ENCODE measurements at places on chromosomes 16 and 17. TPM values are rescaled to one million over a fixed set of nuclear protein-coding genes. Genes with fewer than 3 reads are reported as not detected.

DNA sequence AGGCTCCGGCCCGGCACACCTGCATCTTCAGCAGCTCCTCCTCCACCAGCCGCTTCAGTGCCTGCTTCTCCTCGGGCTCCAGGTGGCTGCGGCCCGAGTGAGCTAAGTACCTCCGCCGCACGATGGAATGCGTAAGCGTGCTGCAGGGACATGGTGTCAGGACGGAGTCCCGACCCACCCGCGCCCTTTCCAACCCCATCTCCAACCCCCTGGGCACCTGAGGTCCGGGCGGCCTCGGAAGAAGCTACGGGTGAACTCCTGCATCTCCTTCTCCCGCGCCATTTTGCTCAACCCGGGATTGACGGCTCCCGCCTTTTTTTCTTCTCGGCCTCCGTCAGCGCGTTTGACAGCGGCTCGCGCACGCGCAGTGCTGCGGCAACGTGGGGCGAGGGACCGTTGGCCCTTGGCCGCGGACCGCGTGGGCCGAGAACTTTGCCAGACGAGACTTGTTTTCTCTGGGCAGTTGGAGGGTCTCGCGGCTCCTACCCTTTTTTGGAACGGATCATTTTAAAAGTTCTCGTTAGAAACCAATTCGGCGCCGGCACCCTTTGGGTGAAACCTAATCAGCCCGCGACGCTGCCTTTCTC is at the start of gene HIRIP3:
TSS of gene HIRIP3 (minus strand) at position 294 of the 587 bp plus-strand sequence. CDS start at position 282, 12 bp downstream.
- peak; percentile 29 for DNase-seq

DNA sequence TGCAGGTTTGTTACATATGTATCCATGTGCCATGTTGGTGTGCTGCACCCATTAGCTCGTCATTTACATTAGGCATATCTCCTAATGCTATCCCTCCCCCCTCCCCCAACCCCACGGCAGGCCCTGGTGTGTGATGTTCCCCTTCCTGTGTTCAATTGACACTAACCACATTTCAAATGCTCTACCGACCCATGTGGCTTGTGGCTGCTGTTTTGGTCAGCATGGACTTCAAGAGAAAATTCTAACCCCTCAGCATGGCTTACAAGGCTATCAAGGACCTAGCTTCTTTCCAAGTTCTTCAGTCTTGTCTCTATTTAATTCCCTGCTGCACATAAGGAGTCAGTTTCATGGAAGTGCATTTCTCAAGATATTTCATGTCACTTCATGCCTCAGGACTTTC is 52.9 kb downstream of the MMD start:
- DNase-seq: no peak

DNA sequence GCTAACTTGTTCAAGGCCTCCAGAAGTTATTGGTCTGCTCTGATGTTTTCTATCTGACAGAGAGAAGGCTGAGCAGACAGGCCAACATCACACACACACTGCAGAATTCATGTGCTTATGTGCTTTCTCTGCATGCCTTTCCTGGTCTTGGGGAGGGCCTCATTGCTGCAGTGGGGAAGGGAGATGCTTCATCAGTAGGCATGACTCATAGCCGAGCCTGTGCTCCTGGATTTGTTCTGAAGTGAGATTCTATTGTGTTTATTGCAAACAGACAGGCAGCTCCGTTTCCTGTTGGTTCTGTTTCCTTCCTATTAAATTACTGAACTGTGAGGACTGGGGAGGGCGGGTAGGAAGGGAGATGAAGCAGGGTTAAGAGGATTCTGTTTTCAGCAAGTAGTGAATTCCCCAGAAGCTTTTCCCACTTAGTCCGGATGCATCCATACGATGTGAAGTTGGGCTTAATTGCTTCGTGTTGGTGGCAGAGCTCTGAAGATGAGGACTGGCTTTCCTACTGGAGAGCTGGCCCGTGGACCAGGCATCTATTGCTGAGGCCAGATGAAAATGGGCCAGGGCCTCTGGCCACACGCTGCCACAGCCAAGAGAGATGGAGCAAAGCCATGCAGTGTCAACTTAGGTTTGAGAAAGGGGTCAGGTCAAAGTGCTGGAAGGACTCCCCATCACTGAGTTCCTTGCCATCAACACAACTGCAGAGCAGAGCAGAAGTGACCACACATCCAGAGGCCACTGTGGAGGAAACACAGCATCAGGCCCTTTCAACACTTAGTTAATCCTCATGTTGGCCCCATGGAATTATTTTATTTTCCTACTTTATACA is 179.3 kb downstream of the UTP18 start:
- no peak for DNase-seq

Gene CTRB2
- not detected for polyA plus RNA-seq

GRCh38 chr17:74935048-74935447 is 650 bp upstream of the OTOP3 start:
- no peak for DNase-seq

- DNase-seq: no peak
Observed at GRCh38 chr17:378068-378467, 25.5 kb upstream of the RPH3AL start.

GRCh38 chr17:74466828-74467184 is 372 bp downstream of the CD300A start:
- no peak for DNase-seq

GRCh38 chr17:42362245-42362961 is 25.8 kb downstream of the STAT3 start:
- DNase-seq: no peak

GRCh38 chr16:4402439-4403132 is 13.8 kb downstream of the CORO7 start:
- peak; percentile 37 for DNase-seq

Gene GUCY2D
- not detected for polyA plus RNA-seq

Gene GABARAPL2
- polyA plus RNA-seq: 89.8 TPM

DNA sequence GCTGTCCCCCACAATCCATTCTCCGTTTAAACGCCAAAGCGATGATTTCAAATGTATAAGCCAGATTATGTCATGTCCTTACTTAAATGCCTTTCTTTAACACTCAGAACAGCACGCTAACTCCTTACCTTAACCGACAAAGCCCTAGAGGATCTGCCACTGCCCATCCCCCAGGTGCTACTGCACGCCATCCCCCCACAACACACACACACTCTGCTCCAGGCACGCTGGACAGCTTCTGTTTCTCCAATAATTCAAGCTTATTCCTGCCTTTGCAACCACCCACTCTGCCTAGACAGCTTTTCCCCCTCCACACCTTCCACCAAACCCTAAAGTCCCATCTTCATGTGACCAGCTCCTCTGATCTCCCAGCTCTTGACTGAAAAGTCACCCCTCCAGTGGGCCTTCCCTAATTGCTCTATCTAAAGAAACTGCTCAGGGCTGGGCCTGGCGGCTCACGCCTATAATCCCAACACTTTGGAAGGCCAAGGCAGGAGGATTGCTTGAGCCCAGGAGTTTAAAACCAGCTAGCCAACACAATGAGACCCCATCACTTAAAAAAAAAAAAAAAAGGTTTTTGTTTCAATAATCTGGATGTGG is 38.9 kb upstream of the RPL38 start:
- DNase-seq: no peak

- DNase-seq: no peak
Observed at GRCh38 chr17:31674717-31675349, 184.2 kb downstream of the COPRS start.

- no peak for DNase-seq
Observed at GRCh38 chr17:46008591-46008990, 9.5 kb downstream of the STH start.
